ENCODE measurements at places on chromosomes 4 and X.

GRCh38 chr4:105305019-105305836 is 158.6 kb downstream of the TET2 start:
- peak; percentile 81 for DNase-seq

GRCh38 chr4:108742451-108743420 is 20.1 kb downstream of the ETNPPL start:
- no peak for DNase-seq

DNA sequence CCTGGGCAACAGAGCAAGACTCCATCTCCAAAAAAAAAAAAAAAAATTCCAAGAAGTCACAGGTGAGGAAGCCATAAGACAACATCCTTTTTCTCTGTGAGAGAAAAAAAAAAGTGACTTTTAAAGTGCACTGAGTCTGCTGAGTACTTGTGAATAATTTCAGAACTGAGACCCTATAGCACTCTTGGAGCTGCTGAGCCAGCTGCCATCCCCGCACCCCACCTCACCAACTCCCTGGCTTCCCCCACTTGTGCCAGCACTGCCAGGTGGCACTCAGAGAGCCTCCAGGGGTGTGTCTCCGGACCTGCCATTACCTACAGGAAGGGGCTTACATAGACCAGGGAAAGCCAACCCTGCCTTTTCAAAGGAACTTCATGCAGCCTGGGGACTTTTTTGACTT is 39.2 kb upstream of the HS3ST1 start:
- no peak for DNase-seq

DNA sequence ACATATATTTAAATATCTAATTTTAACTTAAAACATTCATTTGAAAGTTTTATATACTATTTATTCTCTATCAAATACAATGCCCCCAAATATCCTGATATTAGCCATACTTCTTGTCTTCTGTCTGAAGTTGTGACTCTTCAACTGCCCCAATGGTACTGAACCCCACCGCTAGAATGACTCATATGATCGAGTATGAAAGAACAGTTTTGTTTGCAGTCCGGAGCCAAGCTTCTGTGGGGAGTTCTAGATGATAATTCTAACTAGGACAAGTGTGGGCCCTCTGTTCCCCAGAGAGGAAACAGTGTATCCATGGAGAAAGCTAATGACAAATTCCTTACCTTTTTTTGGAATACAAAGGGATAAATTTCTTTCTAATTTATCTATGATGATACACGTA is 24.7 kb upstream of the CT47A1 start:
- no peak for DNase-seq

GRCh38 chr4:24352112-24352511 is 232.2 kb downstream of the DHX15 start:
- no peak for DNase-seq

DNA sequence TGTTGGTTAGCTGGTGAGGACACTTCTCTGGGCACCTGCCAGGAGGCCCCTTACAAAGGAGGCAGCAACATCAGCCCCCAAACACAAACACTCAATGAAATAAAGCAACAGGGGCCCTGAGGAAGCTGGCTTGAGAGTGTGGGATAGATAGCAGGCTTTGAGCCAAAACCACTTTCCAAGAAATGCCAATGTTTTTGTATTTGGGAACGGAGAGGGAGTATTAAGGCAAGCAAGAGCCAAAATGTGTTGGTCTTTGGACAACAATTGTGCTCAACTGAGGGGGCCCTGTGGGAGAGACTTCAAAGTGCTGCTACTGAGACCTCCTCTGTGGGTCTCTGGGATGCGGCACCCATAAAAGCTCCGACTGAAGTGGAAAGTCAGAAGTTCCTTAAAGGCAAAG is 41.0 kb downstream of the RAI2 start:
- DNase-seq: no peak

DNA sequence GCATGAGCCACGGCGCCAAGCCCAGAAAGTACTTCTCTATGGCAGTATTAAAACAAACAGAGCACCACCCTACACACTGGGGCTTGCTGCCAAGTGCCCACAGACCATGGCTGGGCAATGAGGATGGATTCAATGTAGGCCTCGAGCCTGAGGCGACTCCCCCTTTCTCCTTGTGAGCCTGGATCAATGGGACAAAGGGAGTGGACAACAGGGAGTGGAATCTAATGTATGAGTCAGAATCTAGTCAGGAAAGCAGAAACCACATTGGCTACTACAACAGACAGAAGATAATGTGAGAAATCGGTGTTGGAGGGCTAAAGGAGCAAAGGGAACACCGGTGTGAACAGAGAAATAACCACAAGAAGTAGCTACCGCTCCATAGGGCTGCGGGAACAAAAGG is 37.7 kb upstream of the OCIAD2 start:
- DNase-seq: no peak

- no peak for DNase-seq
These were observed 43.1 kb downstream of the MRPL1 start for GRCh38 chr4:77905651-77906263.

All from suppressor macrophage treated with lipopolysaccharide for 1 hour (primary cell).